HS-5 (cell line): ENCODE measurements at places on chromosomes 16 and 17.

- DNase-seq: peak; percentile 25
Measured at GRCh38 chr17:44968225-44969143, at the start of gene C1QL1. C1QL1 (minus strand) TSS chr17:44968303; CDS start chr17:44968048, 255 bp downstream.

- no peak for DNase-seq
Measured at GRCh38 chr17:3961564-3962047, 2.6 kb downstream of the ATP2A3 start.

GRCh38 chr17:17738901-17739300 is 57.6 kb downstream of the RAI1 start:
- no peak for DNase-seq

- DNase-seq: no peak
Measured at GRCh38 chr17:31537565-31538011, 146.1 kb downstream of the RAB11FIP4 start.

DNA sequence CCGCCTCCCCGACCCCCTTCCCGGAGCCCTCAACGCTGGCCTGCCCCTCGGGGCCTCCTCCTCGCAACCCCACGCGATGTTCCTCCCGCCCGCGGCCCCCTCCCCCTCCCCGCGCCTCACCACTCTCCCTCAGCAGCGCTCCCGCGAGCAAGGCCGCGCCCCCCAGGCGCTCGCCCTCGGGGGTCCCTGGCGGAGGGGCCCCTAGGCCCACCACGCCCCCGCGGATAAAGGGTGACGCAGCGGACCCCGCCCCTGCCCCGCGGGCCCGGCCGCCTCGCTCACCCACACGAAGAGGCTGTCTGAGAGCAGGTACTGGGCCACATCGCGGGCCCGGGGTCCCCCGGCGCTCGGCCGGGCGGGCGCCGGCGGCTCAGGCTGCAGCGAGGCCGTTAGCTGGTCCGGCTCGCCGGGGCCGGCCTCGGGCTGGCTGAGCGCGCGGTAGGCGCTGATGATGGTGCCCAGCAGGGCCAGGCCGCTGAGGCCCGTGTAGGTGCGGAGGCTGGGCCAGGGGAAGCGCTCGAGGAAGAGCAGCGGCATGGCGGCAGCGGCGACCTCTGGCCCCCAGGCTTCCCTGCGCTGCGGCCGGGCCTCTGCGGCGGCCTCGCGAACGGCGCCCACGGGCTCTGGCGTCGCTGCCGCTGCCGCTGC is 430 bp downstream of the AMFR start:
- DNase-seq: no peak

DNA sequence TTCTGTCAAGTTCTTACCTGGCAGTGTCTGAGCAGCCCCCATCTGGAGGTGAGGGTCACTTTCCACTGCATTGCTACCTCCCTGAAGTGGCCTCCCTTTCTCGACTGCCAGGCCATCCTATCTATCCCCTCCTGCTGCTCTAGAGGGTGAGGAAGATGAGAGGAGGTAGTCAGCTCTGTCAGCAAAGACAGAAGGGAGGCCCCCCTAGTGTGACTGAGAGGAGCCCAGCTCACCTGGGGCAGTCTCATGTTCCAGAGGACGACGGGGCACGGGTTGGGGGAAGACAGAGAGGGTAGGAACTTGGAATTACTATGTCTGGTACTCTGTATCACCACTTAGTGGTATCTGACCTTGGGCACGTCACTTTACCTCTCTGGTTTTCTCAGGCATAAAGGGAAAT is 22.0 kb downstream of the MYO19 start:
- DNase-seq: no peak

- no peak for DNase-seq
Measured at GRCh38 chr17:66737524-66737923, 97.4 kb upstream of the CACNG5 start.

- DNase-seq: no peak
Measured at GRCh38 chr16:35564148-35564547, 2104.7 kb downstream of the TP53TG3F start.

DNA sequence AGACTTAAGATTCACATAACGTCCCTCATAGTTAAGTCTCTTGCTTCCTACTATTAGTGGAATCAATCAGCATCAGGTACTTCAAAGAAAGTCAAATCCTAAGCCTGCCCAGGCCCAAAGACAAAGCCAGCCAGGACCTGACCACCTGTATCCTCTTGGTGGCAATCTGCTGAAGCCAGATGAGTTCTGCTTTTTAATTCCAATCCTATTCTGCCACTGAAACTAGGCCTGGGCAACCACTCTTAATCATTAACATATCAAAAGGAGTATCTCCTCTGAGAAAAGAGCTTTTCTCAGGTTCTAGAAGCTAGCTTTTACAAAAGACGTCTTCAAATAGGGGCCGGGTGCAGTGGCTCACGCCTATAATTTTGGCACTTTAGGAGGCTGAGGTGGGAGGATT is 15.1 kb upstream of the GLG1 start:
- no peak for DNase-seq

DNA sequence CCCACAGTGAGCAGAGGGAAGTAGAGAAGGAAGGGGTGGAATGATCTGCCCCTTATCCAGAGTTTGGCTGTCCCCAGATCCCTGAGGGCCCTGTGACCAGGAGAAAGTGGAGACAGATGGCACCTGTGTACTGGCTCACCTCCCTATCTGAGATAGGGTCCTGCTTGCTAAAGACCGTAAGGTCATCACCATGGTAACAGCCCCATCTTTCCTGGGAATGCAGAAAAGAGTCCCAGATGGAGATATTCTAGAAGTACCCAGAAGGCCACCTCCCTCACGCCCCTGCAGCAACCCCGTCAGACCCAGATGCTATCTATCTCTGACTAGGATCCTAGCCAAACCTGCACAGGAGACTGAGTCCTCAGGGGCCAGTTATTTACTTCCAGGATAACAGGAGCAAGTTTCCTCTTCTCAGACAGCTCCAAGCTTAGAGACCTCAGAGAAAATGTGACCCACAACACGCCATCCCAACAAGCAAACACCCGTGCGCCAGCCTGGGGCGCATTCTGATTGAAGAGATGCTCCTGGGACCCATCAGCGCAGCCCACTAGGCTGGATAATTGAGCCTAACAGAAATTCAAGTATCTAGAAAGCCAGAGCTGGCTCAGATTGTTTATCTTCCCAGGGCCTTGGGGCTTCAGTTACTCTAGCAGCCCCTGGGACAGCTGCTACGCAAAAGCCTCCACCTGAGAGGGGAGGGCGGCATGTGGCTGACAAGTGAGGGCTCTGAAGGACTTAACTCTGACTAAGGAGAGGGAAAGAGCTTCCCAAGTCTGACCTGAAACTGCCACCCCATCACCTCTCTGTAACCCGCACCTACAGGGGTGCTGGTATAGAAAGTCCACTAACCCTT is 1.9 kb downstream of the ORMDL3 start:
- no peak for DNase-seq

DNA sequence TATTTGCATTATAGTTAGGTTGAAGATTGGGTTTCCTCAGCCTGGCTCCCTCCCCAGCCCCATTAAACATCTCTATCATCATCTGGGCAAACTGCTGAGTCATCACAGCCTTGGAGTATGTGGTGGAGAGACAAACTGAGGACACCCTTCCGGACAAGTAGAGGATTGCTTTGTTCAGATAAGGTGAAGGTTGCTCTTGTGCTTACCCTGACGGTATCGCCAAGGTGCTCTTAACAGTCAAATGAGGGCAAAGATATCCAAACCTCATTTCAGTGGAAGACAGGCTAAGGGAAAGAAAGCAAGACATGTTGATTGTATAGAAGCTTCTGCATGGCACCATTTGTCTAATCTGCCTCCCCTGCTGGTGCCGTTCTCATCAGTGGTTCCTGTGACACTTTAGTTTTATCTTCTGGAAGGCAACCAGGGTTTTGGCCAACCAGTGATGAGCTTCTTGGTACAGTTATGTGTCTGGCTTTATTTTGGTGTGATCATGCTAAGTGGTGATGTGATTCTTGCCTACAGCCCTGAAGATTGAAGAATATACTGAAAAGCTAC is 56.9 kb upstream of the LGALS9 start:
- no peak for DNase-seq

- DNase-seq: no peak
Measured at GRCh38 chr17:7343250-7343649, 6.9 kb downstream of the ACAP1 start.

- DNase-seq: no peak
Measured at GRCh38 chr16:78641433-78641832, 542.0 kb downstream of the WWOX start.

DNA sequence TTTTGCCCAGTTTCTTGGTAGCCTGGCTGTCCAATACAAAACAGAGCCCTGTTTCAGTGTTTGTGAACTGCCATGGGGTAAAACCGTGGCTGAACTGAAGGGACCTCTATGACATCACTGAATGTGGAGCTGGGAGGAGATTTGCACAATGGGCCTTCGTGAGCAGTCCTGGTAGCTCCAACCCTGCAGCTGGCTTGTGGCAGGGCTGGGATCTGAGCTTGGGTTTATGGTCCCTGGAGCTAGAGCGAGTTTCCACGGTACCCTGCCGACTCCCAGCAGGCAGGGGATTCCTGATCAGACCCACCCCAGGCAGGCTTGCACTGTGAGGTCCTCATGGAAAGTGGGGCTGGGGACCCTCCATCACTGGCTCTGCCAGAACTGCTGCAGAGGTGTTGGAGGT is 247.0 kb downstream of the GSG1L start:
- DNase-seq: no peak

DNA sequence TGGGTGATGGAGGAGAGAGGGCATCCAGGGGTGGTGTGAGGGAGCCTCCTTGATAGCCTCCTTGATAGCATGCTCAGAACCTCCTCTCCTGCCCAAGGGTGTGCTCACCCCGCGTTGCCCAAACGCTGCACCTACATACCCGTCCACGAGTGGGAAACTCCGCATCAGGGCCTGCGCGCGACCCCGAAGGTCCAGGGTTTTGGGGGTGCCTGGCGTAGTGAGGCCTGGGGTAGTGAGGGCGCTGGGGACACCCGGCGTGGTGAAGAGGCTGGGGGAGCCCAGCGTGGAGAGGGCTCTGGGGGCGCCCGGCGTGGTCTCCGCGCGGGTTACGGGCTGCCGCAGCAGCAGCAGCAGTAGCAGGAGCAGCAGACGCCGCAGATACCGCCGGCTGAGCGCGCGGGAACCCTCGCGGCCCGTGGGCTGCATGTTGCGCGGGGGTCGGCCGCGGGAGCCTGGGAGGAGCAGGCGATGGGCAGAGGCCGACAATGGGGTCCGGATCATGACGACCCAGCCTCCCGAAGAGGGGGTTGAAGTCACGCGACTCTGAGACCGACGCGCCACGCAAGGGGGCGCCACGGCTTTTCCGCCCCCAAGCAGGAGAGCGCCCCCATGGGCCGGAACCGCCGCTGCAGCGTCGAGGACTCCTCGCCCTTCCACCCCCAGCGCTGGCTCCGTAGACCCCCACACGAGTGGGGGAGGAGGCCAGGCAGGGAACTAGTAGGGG is at the start of gene DPEP3:
Gene DPEP3, minus strand, starts transcription at position 545 of the 724 bp plus-strand sequence. Its CDS starts 119 bp downstream, at position 426.
- DNase-seq: no peak

- DNase-seq: no peak
Measured at GRCh38 chr16:20147091-20147490, 73.4 kb upstream of the GPR139 start.

DNA sequence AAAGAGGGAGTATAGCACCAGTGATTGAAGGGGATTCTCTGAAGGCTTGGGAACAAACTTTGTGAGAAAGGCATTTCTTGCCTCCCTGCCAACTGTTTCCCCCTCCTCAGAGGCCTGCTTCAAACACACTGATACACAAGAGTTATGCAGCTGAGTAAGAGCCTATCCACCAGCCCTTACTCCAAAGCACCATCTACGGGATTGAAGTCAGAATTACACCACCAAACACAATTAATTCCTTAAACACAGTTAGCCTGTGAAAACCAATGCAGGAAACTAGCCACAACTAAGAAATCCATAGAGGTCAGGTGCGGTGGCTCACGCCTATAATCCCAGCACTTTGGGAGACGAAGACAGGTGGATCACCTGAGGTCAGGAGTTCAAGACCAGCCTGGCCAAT is 138.3 kb downstream of the SHCBP1 start:
- DNase-seq: no peak

- no peak for DNase-seq
Measured at GRCh38 chr16:84704253-84704652, 4.5 kb downstream of the USP10 start.

- no peak for DNase-seq
Measured at GRCh38 chr17:81902023-81902652, at the start of gene NPB. NPB (plus strand) TSS chr17:81902238; CDS start chr17:81902278, 40 bp downstream.

- DNase-seq: no peak
Measured at GRCh38 chr16:20610211-20610891, 34.2 kb upstream of the ACSM2B start.

GRCh38 chr17:35936063-35936462 is 5.5 kb upstream of the RDM1 start:
- no peak for DNase-seq

DNA sequence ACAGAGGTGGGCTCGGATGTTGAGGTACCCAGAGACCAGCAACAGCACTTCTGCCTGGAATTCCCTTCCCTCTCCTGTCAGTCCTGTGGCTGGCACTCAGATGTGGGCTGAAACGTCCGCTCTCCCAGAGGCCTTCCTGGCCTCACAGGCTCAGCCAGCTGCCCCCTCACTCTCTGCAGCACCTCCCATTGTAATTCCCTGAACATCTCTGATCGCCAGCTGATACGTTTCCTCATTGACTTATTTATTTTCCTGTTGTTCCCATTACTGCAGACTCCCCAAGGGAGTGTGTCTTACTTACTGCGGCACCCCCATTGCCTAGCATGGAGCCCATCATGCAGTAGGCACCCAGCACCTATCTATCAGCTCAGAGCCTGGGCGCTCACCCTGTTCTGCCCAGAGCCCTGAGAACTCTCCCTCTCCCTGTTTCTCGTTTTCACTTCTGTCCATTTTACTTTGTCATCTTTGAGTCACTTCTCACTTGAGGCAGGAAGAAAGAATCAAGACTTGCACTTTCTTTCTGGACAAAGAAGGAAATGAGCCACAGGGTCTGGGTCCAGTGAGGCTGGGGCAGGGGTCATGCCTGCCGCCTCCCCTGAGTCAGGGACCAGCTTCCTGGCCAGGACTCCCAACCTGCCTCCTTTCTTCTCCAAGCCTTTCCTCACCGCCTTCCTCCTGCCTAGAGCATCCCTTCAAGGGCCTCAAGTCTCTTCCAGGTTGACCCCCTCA is 10.2 kb downstream of the CDH5 start:
- DNase-seq: no peak

GRCh38 chr16:49204191-49204590 is 77.4 kb downstream of the CBLN1 start:
- DNase-seq: no peak

GRCh38 chr16:89765292-89765830 is 44.0 kb downstream of the ZNF276 start:
- DNase-seq: no peak

GRCh38 chr17:50882851-50883250 is 16.7 kb upstream of the TOB1 start:
- no peak for DNase-seq
